Activated naive CD8-positive, alpha-beta T cell treated with anti-CD3 and anti-CD28 coated beads, Interleukin-2, amount 10 ng/mL, durations not matched to agents 7 days and 5 days (primary cell): ENCODE measurements at places on chromosomes 13 and 19. TPM values are rescaled to one million over a fixed set of nuclear protein-coding genes. Genes with fewer than 3 reads are reported as not detected.

The PLVAP gene
- total RNA-seq = 0.68 TPM

DNA sequence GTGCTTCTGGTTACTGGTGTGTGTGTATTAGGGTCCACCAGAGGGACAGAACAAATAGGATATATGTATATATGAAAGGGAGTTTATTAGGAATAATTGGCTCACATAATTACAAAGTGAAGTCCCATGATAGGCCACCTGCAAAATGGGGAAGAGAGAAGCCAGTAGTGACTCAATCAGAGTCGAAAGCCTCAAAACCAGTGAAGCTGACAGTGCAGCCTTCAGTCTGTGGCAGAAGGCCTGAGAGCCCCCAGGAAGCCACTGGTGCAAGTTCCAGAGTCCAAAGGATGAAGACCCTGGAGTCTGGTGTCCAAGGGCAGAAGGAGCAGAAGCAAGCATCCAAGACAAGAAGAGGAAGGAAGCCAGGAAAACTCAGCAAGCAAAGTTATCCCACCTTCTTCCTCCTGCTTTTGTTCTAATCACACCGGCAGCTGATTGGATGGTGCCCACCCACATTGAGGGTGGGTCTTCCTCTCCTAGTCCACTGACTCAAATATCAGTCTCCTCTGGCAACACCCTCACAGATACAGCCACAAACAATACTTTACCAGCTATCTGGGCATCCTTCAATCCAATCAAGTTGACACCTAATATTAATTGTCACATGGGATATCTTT is 21.7 kb upstream of the SCEL start:
- no peak for DNase-seq

DNA sequence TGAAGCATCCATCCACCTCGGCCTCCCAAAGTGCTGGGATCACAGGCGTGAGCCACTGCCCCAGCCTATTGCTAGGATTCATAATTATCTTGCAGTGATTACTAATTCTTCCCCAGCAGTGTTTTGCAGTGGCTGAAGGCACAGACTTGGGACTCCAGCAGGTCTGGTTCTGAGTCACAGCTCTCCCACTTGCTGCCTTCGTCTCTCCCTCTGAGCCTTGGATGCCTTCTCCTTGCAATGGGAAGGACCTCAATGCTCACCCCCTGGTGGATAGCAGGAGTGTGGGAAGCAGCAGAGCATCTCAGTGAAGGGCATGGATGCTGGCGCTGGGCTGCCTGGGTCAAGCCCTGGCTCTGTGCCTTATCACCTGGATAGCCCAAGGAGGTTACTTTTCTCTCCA is 37.6 kb upstream of the SHKBP1 start:
- DNase-seq = no peak

The CD70 gene
- 7.7 TPM for total RNA-seq

GRCh38 chr19:14165990-14166830 is 29.8 kb upstream of the ASF1B start:
- DNase-seq = no peak

DNA sequence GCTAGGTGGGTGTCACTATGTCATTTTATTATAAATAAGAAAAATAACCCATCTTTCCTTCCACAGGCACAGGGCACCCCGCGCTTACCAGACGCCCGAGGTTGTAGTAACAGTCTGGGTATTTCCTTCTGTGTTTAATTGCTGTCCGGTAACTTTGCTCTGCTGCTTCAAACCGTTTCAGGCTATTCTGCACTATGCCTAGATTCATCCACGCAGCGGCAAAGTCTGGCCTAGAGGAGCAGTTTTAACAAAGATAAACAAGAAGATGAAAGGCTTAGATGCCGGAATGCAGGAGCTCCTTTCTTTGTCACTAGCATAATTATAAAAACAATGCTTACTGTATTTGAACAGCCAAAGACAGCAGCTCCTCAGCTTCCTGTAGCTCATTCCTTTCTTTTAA is 36.9 kb upstream of the GGACT start:
- no peak for DNase-seq

The ADPRHL1 gene
- 0.82 TPM for total RNA-seq

- no peak for DNase-seq
Measured at GRCh38 chr19:45517641-45518468, 10.6 kb downstream of the VASP start.

DNA sequence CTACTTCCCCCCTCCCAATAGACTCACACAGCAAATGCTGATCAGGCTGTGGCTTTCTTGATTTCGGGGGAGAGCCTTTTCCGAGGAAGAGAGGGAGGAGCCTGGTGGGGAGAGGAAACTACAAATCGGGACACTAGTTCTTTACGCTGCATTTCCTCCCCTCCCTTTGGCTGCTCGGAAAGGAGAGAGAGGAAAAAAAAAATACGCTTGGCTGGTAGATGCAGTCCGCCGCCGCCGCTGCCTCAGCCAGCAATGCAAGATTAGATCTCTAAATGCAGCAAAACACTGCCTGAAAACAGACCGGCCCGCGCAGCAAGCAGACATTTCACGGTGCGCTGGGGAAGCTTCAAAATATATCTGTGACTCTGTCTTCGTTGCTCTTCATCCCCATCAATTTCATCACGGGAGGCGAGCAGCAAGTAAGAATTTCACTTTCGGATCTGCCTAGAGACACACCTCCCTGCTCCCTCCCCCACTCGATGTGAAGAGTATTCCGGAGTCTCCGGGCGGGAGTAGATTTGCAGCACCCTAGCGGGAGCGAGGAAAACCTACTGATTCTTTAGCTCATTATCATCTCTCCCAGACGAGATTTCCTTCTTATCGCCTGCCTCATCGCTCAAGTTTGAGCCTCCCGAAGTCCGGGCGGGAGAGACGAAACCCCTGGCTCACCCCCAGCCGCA is at the start of gene PCDH17:
Gene PCDH17, plus strand, starts transcription at position 149 of the 680 bp plus-strand sequence. CDS start 803 bp downstream, outside the sequence.
- DNase-seq = peak; percentile 27

- no peak for DNase-seq
Measured at GRCh38 chr19:30696514-30696913, 324.3 kb downstream of the ZNF536 start.

GRCh38 chr19:38839816-38840582 is 8.4 kb upstream of the ECH1 start:
- no peak for DNase-seq

DNA sequence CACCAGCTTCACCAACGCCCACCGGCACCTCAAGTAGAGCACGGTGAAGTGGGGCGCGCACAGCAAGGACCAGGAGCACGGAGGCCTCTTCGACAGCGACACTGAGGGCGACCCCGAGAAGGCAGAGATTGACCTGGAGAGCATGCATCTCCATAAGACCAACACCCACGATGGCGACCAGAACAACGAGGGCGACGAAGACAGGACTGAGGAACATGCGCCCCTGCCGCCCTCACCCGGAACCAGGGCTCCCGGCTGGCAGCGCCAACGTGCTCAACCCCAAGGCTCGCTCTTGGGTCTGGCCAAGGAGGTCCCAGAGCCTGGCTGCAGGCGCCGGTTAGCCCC is 18.5 kb upstream of the RNF17 start:
- DNase-seq = no peak

DNA sequence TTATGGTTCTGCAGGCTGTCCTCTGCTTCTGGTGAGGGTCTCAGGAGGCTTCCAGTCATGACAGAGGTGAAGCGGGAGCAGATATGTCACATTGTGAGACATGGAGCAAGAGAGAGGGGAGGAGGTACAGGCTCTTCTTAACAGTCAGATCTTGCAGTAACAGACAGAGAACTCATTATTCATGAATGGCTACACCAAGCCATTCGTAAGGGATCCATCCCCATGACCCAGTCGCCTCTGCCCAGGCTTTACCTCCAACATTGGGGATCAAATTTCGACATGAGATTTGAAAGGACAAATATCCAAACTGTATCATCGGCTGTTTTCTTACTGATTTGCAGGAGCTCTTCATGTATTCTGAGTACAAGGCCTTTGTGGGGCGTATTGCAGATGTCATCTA is 21.7 kb downstream of the ZNF507 start:
- no peak for DNase-seq

GRCh38 chr13:74194846-74195245 is 60.6 kb upstream of the KLF12 start:
- DNase-seq = no peak

The RELB gene
- 24.2 TPM for total RNA-seq

The PLK5 gene
- total RNA-seq = not detected

The MCEMP1 gene
- not detected for total RNA-seq

- DNase-seq = no peak
Measured at GRCh38 chr19:17335575-17335974, 920 bp upstream of the ANO8 start.

DNA sequence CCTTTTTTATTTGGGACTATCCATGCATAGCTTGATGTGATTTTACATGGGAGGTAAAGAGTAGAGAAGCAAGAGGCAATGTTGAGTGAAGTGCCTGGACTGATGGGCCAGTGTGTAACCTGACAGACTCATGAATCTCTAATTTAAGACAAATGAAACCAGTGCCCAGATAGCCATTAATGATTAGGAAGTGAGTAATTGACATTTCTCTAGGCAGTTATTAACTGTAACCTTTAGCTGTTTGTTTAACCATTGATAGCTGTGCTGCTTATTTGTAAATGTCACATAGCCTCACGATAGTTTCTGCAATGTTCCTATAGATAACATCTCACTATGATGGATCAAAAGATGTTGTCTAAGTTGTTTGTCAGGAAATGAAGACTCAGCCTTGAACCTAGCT is 1047.5 kb upstream of the SPRY2 start:
- no peak for DNase-seq

DNA sequence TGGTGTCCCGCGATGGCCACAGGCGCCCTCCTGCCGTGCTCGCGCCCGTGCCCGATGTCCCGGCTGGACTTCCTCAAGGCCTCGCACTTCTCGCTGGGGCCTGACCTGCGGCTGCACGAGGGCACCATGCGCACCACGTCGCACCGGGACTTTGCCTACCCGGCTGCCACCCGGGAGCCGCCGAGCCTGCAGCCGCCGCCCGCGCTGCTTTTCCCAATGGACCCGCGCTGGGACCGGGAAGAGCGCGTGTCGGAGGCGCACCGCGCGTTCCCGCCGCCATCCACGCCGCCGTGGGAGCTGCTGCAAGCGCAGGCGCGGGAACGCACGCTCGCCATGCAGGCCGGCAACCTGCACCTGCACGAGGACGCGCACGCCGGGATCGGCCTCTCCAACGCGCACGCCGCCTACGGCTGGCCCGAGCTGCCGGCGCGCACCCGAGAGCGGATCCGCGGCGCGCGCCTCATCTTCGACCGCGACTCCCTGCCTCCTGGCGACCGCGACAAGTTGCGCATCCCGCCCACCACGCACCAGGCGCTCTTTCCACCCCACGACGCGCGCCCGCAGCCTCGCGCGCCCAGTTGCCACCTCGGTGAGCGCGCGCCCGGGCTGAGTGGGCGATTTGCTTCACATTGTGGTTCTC is 12.1 kb upstream of the PEX11G start:
- DNase-seq = peak; percentile 74

DNA sequence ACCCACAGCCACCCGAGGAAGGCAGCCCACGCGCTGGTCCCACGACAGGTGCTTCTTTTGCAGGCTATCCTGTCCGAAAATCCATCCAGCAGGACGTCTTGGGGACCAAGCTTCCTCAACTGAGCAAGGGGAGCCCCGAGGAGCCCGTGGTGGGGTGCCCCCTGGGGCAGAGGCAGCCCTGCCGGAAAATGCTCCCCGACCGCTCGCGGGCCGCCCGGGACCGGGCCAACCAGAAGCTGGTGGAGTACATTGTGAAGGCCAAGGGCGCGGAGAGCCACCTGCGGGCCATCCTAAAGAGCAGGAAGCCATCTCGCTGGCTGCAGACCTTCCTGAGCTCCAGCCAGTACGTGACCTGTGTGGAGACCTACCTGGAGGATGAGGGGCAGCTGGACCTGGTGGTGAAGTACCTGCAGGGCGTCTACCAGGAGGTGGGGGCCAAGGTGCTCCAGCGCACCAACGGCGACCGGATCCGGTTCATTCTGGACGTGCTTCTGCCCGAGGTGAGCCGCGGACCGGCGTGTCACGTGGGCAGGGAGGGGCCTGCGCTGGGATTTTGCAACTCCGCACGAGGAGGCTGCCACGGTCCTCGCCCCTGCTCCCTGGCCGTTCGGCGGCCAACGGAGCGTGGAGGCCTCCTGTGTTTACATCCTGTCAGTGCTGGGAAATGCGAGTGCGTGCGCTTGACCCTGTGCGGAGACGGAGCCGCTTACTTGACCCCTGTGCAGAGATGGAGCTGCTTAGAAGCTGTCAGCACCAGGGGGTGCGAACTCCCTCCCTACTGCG is 12.9 kb upstream of the NDUFS7 start:
- no peak for DNase-seq

The ARL11 gene
- 3.5 TPM for total RNA-seq
